ENCODE measurements at places on chromosomes 11 and 22.

- DNase-seq: no peak
These were observed 216.1 kb downstream of the CASP12 start for GRCh38 chr11:104682206-104682605.

DNA sequence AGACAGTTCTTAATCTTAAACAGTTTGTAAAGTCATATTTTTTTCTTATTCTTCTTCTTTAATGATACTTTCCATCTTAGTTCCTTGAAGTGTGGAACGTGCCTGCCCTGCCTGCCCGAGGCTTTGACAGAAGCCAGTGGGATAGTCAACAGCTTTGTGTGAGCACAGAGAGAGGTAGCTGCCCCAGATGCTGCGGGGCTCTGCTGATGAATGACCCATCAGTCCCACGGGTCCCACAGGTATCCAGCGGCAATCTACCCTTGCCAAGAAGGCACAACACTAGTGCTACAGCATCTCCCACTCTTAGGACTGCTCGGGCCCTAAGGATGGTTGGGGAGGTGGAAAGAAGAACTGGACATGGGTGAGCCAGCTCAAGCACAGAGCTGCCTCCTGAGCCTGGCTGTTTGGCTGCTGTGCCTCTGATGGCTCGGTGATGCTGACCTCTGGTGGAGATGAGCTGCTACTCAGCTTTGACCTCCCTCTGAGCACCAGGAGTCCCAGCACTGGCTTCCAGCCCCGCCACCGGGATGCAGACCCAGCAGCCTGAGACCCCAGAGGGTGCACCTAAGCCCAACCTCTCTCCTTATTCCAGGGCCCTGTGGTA is 11.8 kb upstream of the APLNR start:
- DNase-seq: no peak

GRCh38 chr22:45096256-45096907 is 67.3 kb upstream of the NUP50 start:
- DNase-seq: peak; percentile 42

DNA sequence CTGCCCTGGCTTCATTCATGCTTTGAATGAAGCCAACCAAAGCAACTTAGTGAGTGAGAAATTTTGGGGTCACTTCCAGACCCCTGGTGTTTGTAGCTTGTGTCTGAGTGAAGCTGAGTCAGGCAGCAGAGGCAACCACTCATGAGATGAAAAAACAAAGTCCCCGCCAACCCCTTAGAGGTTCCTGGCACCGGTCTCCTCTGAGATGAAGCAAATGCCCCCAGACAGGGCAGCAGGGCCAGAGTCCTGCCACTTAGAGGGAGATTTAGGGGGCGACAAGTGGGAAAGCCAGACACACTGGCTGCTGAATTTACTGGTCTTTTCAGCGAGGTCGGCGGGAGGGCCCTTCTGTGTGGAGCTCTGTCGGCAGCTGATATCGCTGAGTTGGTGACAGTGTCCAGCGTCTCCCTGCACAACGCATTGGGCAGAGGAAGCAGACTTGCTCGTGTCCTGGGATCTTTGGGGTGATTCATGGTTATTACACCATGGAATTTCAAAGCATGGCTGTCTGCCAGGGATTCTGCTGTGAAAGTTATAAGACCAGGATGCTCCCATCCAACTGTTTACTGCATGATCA is 482.6 kb downstream of the MIAT start:
- no peak for DNase-seq

DNA sequence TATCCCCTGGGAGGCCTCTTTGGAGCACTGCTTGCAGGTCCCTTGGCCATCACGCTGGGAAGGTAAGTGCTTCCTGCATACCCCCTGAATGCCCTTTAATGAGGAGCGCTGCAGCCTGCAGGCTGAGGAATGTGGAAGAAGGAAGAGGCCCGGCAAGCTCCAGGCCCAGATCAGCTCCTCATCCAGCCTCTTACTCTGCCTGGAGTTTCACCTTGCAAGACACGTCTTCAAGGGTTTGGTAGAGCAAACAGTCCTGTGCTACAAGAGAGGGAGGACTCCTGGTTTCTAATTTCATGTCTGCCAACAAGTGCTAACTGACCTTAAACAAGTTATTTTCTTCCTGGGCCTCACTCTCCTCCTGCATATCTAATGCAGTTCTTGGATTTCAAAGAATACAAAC is 10.9 kb downstream of the SLC2A11 start:
- no peak for DNase-seq

GRCh38 chr11:104322696-104323095 is 158.7 kb upstream of the PDGFD start:
- DNase-seq: no peak

DNA sequence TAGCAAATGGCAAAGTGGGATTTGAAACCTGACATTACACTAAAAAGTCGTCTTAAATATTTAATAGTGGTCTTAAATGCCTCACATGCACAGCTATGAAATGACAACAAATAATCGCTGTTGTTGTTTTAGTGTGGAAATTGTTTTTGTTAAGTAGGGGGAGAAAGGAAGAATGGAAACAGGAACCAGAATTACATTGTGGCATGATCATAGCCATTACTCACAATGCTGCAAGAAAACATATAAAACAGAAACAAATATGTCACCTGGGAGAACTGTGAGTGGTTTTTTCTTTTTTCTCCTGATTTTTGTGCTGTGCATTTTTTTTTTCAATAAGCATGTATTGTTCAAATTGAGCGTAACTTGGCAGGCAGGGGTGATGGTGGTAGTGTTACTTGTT is 22.9 kb downstream of the FAM76B start:
- DNase-seq: no peak

DNA sequence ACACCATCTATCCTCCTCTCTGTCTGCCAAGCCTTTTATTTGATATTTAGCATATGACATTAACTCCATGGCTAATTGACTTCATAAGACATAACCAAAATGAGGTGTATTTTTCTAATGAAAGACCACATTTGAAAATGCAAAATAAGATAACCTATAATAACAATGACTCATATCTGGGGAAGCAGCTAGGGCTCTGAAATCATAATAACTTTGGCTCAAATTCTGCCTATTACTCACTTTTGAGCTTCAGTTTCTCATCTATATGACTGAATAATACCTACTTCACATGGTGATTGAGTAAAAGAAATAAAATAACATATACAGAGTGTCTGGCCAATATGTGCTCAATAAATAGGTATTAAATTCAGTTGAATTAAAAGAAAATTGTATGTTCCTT is 1419.8 kb upstream of the TENM4 start:
- no peak for DNase-seq

- DNase-seq: peak; percentile 64
These were observed 1.5 kb downstream of the DDB2 start for GRCh38 chr11:47216121-47216798.

- no peak for DNase-seq
These were observed 50.5 kb downstream of the SWAP70 start for GRCh38 chr11:9714272-9714940.

DNA sequence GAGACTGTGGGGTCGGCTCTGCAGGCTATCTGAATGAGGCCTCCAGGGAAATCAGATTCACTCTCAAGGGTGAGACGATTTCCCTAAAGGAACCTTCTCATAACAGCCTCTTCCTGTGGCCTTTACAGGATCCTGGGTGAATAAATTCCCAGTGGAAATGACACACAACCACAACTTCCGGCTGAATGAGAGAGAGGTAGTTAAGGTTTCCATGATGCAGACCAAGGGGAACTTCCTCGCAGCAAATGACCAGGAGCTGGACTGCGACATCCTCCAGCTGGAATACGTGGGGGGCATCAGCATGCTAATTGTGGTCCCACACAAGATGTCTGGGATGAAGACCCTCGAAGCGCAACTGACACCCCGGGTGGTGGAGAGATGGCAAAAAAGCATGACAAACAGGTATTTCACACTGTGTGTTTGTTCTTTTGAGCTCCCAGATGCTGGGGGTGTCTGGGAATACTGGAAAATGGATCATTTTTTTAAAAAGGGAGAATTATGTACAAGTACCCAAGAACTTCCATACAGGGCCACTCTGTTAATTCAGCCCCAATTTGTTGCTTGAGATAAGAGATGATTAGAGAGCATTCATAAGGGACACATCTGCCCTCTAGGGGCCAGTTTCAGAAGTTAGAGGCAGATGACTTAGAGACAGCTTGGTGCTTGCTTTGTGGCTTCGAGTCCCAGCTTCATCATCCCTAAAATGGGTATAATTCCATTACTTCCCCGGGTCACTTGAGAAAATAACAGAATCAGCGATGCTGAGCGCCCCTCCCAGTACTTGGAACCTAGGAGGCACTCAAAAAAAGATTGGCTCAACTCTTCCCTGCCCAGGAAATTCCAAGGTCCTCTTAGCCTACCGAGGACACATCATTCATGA is 10.2 kb downstream of the SERPIND1 start:
- DNase-seq: no peak

DNA sequence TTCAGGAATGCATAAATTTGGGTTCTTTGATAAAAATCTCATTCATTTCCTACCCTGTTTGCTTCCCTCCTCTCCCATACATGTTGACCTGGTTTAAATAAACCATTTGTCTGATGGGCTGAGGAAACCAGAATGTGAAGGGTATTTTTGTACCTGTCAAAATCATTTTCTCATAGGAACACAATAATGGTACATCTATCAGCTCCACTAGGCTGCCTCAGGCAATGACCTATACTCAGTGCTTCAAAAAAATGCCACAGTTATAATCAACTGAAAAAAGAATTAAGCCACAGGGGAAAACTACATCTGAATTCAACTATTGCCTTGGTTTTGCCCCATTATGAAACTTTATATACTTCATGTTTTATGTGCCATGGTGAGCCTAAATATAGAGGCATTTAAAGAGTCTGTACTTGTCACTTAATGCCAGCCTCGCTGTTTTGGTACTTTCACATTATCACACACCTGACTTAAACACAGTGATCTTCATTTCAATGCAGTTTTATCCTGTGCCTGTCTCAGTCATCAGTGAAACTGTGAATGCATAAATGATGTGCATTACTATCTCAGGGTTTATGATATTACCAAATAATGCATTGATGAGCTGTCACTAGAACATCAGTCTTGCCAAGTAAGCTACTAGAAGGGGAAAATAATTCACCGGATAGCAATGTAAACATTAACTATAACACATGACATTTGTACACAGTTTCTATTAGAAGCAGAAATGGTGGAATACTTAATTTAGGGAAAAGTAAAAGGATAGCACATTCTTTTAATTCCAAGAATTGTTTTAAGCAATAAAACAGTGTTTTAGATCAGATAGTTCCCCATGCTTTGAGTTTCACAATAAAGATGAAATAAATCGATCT is 92.7 kb downstream of the MSANTD4 start:
- no peak for DNase-seq

- peak; percentile 89 for DNase-seq
These were observed at the start of gene NEAT1 for GRCh38 chr11:65422633-65423515. Gene NEAT1, plus strand, starts transcription at chr11:65422798.

GRCh38 chr11:72241291-72241781 is 2.6 kb downstream of the PHOX2A start:
- DNase-seq: no peak

DNA sequence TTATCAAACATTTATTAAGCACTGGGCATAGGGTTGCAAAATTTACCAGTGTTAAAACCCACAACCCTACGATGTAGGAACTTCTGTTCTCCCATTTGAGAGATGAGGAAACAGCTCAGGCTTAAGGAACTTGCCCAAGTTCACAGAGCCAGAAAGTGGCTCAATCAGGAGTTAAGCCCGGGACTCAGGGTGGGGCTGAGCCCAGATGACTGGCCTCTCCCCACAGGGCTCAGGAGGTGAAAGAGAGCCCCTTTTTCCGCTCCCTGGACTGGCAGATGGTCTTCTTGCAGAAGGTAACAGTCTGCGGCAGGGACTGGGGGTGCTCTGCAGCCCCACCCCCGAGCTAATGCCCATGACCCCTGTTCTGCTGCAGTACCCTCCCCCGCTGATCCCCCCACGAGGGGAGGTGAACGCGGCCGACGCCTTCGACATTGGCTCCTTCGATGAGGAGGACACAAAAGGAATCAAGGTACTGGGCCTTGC is 5.6 kb upstream of the ANKRD13D start:
- no peak for DNase-seq

GRCh38 chr22:44531487-44531886 is 33.5 kb upstream of the RTL6 start:
- no peak for DNase-seq

GRCh38 chr11:109794501-109794900 is 298.7 kb upstream of the ZC3H12C start:
- no peak for DNase-seq

GRCh38 chr11:60873533-60873932 is 6.2 kb downstream of the ZP1 start:
- no peak for DNase-seq

GRCh38 chr11:83256602-83257340 is 29.4 kb downstream of the CCDC90B start:
- DNase-seq: no peak

- no peak for DNase-seq
These were observed 16.0 kb upstream of the SHISAL1 start for GRCh38 chr22:44328762-44329161.

DNA sequence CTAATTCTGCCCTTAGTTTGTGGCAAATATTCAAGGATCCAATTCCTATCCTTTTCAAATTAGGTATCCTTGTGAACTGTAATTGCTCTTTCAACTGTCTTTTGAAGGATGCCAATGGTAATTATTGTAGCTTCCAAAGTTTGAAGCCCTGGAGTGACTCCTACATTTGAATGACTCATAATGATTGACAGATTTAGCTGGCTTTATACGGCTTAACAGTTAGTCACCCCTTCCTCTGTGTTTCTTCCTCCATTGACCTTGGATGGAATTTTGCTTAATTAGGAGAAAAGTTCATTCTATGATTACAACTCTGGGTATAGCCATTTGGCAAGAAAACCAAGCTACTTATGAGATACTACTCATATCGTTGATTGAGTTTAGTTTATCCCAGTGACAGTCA is 639.3 kb upstream of the KIRREL3 start:
- no peak for DNase-seq

GRCh38 chr11:69551963-69552362 is 70.5 kb downstream of the LINC01488 start:
- DNase-seq: no peak

DNA sequence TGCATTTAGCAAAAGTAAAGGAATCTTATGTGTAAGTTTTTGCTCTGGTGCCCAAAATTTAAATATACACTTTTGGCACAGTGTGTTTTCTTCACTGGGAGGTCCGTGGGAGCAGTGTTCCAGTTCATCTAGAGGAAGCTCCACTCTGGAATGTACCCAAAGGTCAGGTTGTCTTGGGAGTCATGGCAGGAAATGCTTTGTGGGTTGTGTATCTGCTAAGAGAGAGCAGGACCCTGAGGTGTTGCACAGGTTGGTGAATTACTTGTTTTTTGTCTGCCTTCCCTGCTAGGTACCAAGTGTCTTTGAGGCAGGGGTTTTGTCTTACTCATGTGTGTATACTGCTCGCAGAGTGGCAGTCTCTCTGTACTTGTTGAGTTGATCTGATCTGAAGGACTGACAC is 37.3 kb downstream of the DIXDC1 start:
- no peak for DNase-seq

All from activated T-cell treated with anti-CD3 and anti-CD28 coated beads, Interleukin-2, amount 50 U/mL, for 1 hour (primary cell).